NCI-H1417 (cell line): ENCODE measurements at places on chromosomes 12 and 14.

DNA sequence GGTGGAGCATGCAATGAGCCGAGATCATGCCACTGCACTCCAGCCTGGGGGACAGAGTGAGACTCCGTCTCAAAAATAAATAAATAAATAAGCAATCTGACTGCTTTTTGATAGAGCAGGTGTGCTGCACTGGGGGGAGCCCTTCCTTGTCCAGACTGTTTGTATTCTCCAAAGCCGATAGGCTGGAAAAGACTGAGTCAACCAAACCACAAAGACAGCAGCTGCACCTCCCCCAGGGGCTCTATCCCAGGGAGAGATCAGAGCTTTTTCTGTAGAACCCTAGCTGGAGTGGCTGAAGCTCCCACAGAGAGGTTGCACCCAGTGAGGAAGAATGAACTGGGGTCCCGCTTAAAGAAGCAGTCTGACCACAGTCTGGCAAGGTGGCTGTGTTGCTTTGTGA, 45.8 kb upstream of the LALBA start:
- DNase-seq: peak; percentile 18

DNA sequence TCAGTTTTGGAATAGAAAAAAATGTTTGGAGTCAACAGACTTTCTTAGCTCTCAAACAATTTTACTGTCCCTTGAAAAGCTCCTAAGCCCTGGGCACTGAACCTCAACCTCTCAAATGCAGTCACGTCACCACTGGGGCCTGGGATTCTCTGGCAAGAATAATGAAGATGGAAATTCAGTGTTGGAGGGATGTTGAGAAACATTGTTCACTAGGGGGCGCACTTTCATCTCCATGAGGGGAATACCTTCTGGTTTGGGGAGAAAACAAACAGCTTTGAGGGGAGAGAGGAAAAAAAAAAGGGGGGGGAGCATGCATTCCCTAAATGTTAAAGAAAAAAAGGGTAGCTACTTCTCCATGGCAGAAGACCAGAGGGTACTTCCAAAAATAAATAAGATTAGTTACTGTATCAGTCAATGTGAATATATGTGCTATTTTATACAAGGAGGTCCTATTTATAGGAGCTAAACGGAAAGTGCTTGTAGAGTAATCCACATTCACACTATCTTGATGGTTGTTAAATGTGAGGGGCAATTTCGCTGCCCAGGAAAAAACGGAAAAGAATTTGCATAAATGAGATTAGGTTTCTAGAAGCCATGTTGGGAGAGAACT, 5.8 kb upstream of the TBPL2 start:
- peak; percentile 96 for DNase-seq

GRCh38 chr12:105330283-105330930, at the start of gene C12orf75:
Gene C12orf75 (plus strand): TSS chr12:105330691. CDS start chr12:105330892, 201 bp downstream.
- peak; percentile 94 for DNase-seq

- DNase-seq: no peak
These were observed 36.4 kb upstream of the NR1H4 start for GRCh38 chr12:100437038-100437841.

GRCh38 chr12:86226481-86226880, 29.7 kb downstream of the MGAT4C start:
- DNase-seq: no peak

GRCh38 chr12:78933014-78933413, 68.4 kb downstream of the SYT1 start:
- DNase-seq: no peak

GRCh38 chr12:45644541-45644940, 85.0 kb upstream of the ARID2 start:
- no peak for DNase-seq

DNA sequence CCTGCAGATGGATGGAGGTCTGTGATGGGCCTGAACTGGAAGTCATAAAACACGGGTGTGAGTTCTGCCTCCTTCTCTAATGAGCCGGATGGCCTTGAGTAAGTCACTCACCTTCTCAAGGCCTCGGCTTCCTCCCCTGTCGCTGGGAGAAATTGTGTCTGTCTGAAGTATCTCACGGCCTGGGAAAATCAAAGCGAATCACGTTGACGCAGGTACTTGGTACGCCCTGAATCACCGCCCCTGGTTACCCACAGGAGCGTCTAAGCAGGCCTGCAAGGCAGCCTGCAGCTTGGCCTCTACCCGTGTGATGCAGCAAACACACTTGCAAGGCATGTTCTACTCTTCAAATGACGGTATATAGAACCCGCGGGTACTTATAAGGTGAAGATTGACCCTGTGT, 28.1 kb upstream of the CD9 start:
- DNase-seq: no peak

DNA sequence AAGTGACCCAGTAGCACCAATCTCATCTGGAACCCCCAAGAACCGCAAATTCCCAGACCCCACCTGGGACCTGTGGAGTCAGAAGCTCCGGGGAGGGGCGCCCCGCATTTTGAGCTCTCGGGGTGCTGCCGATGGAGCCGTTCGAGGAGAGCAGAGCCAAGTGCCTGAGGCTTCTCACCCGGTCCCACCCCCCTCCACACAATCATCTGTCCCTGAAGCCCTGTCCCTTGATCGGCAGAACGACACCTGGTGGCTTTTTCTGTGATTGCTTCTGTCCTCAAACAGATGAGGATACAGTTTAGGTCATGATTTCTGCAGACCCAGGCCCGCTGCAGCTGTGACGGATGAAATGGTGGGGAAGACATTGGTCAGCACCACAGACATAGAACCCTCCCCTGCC, 74.7 kb downstream of the NOC4L start:
- peak; percentile 37 for DNase-seq

DNA sequence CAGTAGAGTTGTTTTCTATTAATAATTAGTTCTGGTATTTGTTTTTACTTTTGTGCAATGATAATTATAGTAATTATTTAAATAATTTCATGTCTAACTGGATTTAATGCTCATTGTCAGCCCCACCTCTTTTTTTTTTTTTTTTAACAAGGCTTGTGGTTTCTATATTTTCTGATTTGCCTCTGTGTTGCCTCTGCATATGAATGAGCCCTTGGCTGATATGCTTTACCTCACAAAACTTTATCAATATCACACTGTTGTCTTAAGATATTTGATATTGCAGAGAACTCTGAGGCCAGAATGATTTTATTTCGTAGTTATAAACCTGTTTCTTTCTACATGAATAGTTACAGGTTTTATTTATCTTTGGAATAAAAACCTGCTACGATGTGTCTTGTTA, 116.2 kb upstream of the ATP2B1 start:
- DNase-seq: no peak

- no peak for DNase-seq
These were observed 131.8 kb upstream of the AEBP2 start for GRCh38 chr12:19307451-19307850.

DNA sequence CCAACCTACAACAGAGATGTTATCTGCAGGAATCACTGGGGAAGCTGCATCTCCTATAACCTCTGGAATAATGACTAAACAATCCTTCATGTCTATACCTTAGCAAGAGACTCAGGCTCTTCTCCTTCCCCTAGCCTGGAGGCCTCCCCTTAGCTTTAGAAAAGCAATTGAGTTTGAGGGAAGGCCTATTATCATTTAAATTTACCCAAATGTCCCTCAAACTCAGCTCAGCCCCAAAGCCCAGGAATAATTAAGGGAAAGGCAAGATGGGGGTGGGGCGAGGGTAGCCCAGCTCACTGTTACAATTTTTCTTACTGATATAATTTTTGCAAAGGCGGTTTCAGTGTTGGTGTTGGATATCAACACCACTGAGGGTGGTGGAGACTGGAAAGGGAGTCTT, 151.4 kb upstream of the EEA1 start:
- no peak for DNase-seq

DNA sequence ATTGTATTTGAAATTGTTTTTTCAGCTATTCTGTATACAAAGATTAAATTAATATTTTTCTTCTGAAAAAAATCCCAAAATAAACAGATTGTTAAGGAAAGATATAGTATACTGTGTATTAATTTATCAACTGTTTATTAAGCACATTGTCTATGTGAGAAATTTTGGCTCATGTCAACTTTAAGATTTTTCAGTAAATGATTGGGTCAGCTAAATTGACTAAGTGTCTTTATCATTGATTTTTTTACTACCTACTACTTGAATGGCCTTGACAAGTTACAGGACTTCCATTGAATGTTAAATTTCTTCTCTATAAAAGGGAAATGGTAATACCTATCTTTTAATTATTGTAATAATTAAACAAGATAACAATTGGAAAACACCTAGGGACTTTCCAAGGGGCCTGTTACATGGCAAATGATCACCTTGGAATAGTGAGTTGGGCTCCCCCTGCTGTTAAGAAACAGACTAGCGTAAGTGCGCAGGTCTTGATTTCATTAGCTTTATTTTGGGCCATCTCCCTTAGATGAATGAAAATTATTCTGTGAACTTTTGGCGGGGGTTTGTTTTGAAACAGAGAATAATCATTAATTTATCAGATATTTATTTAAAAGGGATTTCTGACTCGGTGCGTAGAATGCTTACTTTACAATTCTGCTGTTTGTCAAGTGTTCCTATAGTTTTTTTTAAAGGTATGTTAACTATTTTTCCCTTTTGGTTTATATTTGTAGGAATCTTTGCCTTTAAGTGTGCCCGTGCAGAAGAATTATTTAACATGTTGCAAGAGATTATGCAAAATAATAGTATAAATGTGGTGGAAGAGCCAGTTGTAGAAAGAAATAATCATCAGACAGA, 14.5 kb upstream of the CCT2 start:
- DNase-seq: peak; percentile 85

- peak; percentile 31 for DNase-seq
These were observed 200.4 kb downstream of the PTPRO start for GRCh38 chr12:15522574-15523187.
